ENCODE measurements at places on chromosomes 1 and 21.

DNA sequence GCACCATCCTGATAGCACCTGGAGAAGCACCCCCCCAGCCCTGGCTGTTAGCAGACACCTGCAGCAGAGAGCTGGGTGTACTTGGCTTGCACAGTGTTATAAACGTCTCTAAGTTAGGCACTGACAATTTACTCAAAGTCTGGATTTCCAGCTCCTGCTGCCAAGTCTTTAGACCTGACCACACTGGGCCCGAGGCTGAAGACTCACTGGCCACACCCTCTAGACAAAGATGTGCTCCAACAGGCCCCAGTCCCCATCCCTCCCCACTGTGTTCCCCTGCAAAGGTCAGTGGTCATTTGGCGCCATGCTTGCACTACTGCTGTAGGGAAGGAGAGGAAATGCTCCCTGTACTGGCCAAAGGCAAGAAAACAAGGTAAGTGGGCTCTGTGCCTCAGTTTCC, 31.1 kb downstream of the PADI6 start:
- DNase-seq: no peak

DNA sequence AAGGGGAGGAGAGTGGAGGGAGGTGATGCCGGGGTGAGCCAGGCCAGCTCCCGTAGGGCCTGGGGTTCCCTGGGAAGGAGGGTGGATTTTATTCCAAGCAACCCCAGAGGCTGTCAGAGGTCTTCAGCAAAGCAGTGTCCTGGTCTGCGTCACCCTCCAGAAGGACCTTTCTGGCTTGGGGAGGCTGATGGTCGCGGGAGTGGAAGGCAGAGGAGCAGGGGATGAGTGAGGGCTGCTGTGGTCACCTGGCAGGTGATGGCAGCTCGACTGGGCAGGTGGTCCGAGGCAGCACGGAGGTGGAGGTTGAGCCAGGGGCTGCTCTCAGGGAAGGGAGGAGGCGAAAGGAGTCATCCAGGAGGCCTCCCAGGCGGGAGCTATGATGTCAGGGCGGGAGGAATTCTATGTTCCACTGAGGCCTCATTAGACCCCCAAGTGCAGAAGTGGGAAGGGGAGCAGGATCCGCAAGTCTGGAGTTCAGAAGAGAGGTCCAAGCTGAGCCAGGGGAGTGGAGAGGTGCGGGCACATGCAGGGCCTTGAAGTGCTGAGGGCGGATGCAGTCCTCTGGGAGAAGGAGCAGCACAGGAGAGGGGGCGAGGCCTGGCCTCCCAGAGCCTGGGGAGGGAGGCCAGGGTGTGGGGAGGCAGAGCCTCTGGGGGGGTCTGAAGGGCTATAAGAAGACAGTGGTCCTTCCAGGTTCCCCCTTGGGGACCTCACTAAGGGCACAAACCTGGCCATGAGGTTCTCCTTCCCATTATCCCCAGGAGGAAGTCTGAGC, 33.3 kb downstream of the BMP8A start:
- no peak for DNase-seq

- DNase-seq: peak; percentile 68
Observed at GRCh38 chr1:222784371-222784770, 30.5 kb upstream of the DISP1 start.

DNA sequence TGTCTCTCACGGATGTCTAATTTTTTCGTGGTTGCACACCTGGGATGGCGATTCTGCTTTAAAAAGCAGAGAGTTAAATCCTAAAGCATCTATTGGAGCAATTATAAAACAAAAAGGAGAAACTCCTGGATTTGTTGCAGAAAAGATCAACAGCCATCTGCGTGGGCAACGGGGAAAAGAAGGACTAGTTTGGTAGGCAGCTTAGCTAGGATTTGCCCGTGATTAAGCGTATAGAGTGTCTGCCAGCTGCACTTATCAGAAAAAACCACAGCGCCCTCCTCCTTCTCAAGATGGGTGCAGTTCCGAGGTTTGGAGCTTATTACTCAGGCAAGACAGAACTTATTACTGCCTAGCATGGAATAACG, 526 bp upstream of the SLC25A24 start:
- peak; percentile 53 for DNase-seq

DNA sequence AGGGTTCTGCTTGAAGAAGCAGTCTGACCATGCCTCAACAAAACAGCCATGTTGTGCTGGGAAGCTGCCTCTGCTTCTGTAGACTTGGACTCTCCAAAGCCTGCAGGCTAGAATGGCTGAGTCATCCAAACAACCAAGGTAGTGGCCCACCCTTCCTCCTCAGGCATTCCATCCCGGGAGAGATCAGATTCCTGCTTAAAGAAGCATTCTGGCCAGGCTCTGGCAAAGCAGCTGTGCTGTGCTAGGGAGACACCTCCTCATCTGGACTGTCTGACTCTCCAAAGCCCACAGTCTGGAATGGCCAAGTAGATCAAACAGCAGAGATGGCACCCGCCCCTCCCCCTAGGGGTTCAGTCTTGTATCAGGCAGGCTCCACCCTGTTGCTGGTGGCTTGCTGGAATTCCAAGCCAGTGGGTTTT, 38.3 kb upstream of the F3 start:
- DNase-seq: no peak

GRCh38 chr1:38804062-38804886, 55.3 kb downstream of the RRAGC start:
- no peak for DNase-seq

GRCh38 chr1:64981601-64982533, 15.5 kb upstream of the JAK1 start:
- DNase-seq: no peak

GRCh38 chr1:88327391-88328267, 356.4 kb upstream of the PKN2 start:
- peak; percentile 16 for DNase-seq

GRCh38 chr1:78549891-78550290, 59.1 kb downstream of the PTGFR start:
- DNase-seq: no peak
